NCI-H1417 (cell line): ENCODE measurements at places on chromosomes 4 and X.
A peak's percentile ranks its signal among the peaks of the same experiment; 100 is the strongest.

- no peak for DNase-seq
Measured at GRCh38 chr4:33111117-33111516, 2390.9 kb downstream of the PCDH7 start.

- DNase-seq, result no peak
Measured at GRCh38 chr4:52107336-52107735, 56.2 kb downstream of the SPATA18 start.

- DNase-seq, result no peak
Measured at GRCh38 chrX:150849486-150849885, 49.0 kb downstream of the CD99L2 start.

DNA sequence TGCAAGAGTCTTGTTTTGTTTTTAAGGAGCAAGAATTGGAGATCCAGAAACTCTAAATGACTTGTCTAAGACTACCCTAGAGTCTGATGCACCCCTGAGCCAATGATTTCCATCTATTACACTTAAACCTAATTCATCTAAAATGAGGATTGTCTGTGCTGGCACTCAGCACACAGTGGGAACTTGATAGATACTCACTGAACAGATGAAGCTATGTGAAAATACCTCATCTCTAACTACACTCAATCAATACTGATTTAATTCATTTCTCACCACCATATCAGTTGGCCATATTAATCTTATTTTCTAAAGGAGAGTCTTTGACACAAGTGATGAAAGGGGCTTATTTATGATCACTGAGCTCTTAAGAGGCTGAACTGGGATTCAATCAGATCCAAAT lies 262.1 kb downstream of the HS3ST1 start:
- DNase-seq, result peak; percentile 64

GRCh38 chr4:172740434-172740833 lies 428.2 kb upstream of the GALNT7 start:
- DNase-seq, result no peak

DNA sequence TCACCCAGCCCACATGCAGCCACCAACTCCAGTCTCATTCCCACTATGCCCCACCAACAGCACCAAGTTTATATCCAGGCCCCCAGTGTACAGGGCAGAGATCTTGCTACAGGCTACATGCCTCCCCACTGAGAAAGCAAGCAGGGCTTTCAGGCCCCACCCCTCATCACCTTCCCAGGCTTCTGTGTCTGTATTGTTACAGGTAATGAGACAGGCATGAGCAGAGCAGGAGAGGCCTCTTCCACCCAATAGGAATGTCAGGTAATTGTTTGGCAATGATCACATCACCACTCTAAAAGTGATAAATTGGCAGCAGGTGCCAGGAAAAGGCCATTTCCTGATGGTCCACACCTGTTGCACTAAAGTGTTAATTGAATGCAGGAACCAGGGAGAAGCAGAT lies 102.5 kb downstream of the ZNF518B start:
- peak; percentile 27 for DNase-seq

GRCh38 chr4:73740353-73740778 lies at the start of gene CXCL8:
Gene CXCL8 (plus strand): TSS chr4:73740569. CDS start chr4:73740659, 90 bp downstream.
- DNase-seq, result peak; percentile 42

DNA sequence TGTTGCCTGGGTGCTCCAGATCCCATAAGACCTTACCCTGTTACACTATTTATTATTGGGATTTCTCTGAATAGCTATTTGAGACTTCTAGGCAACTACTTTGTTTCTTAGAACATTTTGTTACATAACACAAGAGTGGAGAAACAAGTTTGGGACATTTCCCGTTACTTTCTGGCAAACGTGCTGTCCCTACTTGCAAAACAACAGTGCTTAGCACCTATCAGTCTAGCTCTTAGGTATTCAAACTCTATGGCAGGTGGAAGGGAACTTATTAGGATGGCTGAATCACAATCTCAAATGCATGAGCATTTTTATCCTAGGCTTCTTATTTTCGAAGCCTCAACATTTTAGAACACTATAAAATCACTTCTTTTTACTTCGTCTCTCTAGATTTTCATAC lies 613.6 kb downstream of the DMD start:
- no peak for DNase-seq

- no peak for DNase-seq
Measured at GRCh38 chrX:18041656-18042055, 179.0 kb downstream of the BEND2 start.

- no peak for DNase-seq
Measured at GRCh38 chr4:122552898-122553297, 68.0 kb downstream of the IL21 start.

- no peak for DNase-seq
Measured at GRCh38 chrX:130174045-130174704, 2.4 kb downstream of the RAB33A start.

GRCh38 chr4:53702334-53703266 lies 111.3 kb upstream of the LNX1 start:
- peak; percentile 64 for DNase-seq

GRCh38 chrX:48470110-48470832 lies at the start of gene SLC38A5:
Gene SLC38A5 (minus strand): TSS chrX:48470260. CDS start chrX:48467924, 2,336 bp downstream.
- DNase-seq, result no peak

- no peak for DNase-seq
Measured at GRCh38 chrX:115503099-115503498, 57.9 kb upstream of the PLS3 start.

DNA sequence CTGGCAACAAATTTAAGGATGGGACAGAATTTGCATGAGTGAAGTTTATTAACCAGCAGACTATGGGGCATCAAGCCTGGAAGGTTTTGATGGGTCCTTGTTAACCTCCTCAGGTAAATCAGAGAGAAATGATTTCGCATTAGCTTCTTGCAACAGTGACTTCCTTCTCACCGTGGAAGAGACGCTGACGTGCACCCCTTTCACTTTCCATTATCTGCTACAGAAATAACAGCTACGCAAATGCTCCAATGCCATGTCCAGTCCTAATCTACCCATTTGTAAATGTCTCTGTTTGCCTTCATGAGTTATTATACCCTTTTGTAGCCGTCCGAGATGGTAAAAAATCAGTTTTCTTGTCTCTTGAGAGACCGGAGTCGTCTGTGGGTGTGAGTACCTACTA lies 100.3 kb downstream of the SLC34A2 start:
- DNase-seq, result no peak

DNA sequence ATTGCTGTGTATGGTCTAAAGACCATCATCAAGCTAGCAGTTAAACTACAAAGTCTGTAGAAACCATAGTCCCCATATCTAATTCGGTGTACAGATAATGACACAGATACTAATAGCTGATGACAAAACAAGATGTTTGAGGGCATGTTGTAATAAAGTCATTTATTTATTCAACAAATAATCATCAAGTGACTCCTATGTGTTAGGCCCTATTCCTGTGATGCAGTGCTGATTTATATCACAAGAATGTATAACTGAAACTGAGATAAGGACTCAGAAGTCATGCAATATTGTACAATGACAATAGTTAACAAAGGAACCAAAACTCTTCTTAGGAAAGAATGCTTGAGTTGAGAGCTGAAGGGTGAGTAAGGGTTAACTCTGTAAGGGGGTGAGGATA lies 315.0 kb upstream of the NR3C2 start:
- DNase-seq, result no peak

DNA sequence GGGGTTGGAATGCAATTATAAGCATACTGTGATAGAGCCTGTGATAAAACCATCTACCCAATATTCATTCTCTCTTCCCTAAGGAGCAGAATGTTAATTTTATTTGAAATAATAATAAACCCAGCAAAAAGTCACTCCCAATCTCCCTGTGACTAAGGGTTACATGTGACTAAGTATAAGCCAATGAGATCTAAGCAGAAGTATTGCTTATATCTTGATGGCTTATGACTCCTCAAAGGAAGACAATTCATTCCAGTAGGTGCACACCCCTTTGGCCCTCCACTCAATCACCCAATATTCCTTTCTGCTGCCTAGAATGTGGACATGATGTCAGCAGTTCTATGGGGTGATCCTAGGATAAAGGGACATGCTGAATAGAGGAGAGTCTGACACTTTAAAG lies 224.6 kb downstream of the ADAMTS3 start:
- DNase-seq, result no peak

- DNase-seq, result no peak
Measured at GRCh38 chr4:26763648-26764047, 97.0 kb upstream of the STIM2 start.

GRCh38 chrX:3076416-3076991 lies 35.2 kb downstream of the ARSF start:
- DNase-seq, result no peak

DNA sequence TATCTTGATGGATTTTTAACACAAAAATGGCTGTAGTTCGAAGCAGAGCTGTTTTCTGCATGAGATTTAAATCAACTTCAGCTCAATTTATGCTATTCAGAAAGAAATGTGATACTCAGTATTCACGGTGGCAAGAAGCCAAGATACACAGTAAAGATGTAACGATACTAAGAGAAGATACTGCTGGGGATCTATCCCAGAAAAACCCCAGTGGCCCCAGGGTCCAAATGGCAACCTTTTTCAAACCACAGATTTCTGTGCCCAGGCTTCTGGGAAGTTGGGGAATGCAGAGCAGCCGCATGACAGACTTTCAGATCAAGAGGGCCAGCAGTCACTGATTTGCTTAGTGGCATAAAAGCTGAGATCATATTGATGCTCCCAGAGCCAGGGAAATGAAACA lies 353.9 kb downstream of the AFF2 start:
- no peak for DNase-seq

DNA sequence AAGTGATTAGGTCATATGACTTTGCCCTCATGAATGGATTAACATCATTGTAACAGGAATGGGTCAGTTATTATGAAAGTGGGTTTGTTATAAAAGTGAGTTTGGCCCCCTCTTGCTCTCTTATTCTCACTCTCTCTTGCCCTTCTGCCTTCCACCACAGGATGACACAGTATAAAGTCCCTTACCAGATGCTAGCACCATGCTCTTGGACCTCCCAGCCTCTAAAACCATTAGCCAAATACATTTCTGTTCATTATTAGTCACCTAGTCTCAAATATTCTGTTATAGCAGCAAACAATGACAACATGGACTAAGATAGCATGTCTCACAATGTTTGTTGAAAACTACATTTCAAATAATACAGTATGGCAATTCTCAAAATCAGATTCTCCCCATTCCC lies 59.7 kb downstream of the RWDD4 start:
- no peak for DNase-seq

- no peak for DNase-seq
Measured at GRCh38 chrX:10557166-10557565, 63.2 kb downstream of the MID1 start.

DNA sequence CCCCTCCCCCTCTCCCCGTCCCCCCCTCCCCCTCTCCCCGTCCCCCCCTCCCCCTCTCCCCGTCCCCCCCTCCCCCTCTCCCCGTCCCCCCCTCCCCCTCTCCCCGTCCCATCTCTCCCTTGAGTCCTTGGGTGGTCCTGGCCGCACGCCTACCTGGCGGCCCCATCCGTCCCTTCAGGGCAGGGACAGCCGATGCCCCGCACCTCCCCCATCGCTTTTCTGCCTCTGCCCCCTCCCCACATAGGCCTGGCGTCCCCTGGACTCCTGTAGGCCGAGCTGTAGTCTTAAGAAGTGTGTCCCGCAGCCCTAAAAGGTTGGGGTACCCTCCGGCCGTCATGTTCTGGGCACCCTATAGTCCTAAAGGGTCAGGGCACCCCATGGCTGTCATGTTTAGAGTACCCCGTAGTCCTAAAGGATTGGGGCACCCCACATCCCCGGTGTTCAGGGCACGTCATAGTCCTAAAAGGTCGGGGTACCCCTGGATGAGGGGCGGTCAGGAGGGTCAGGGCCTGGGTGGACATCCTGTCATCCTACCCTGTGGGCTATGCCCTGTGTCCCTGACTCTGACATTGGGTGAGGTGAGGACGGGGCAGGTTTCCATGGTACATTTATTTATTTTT lies 10.8 kb upstream of the GTPBP6 start:
- DNase-seq, result no peak

- no peak for DNase-seq
Measured at GRCh38 chr4:1493540-1494287, 87.5 kb upstream of the NKX1-1 start.

DNA sequence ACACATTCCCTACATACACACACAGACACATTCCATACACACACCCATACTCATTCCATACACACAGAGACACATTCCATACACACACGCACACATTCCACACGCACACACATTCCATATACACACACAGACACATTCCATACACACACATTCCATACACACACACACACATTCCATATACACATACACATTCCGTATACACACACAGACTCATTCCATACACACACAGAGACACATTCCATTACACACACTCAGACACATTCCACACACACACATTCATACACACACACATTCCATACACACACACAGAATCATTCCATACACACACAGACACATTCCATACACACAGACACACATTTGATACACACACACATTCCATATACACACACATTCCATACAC lies 15.2 kb downstream of the LINC00632 start:
- no peak for DNase-seq
